Endothelial cell (in vitro differentiated cells): ENCODE measurements at places on chromosomes 1 and 21. TPM values are rescaled to one million over a fixed set of nuclear protein-coding genes. Genes with fewer than 3 reads are reported as not detected.

DEDD gene
- 133 TPM for total RNA-seq

LY9 gene
- total RNA-seq, result not detected

GNG4 gene
- total RNA-seq, result 1.8 TPM

CLCNKB gene
- total RNA-seq, result 0.59 TPM

LINGO4 gene
- total RNA-seq, result 0.13 TPM

AGMAT gene
- total RNA-seq, result 0.18 TPM

OR2M7 gene
- total RNA-seq, result not detected

U2AF1 gene
- total RNA-seq, result 28.6 TPM

KCND3 gene
- 0.15 TPM for total RNA-seq

SPRR2G gene
- not detected for total RNA-seq

LCE1F gene
- not detected for total RNA-seq

PLD5 gene
- not detected for total RNA-seq

CLDN17 gene
- not detected for total RNA-seq

HES3 gene
- total RNA-seq, result not detected

PRPF38B gene
- total RNA-seq, result 54.3 TPM
